ENCODE measurements at places on chromosomes 3 and 15. TPM values are rescaled to one million over a fixed set of nuclear protein-coding genes. Genes with fewer than 3 reads are reported as not detected.

DNA sequence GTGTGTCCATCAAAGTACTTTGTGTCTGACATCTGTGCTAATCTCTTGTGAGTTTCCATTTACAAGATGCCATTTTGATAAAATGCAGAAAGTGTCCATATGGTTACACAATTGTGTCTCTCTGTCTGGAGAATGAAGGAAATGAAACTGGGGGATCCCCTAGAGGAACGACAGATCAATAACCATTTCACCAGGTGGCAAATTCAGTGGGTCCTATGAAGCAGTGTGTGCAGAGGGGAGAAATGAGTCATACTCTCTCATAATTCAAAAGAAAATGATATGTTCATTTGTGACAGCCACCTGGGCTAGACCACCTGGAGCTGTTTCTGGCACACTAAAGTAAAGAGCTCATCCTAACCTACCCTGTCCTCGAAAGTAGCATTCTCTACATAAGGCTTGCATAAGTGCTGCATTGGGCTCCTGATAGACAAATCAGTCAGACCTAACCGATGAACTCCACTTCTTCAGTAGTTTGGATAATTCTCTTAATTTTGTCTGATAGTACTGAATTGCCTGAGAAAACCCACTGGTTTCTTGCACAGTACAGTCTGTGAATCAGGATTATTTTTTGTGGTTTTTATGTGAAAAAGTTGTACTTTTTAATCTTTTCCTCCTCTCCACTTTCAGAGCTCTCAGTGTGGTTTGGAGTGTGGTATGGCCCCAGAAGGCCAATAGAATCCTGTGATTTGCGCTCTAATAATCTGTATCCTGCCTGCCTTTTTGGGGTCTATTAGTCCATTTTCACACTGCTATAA lies 10.3 kb upstream of the CD47 start:
- DNase-seq = no peak

DNA sequence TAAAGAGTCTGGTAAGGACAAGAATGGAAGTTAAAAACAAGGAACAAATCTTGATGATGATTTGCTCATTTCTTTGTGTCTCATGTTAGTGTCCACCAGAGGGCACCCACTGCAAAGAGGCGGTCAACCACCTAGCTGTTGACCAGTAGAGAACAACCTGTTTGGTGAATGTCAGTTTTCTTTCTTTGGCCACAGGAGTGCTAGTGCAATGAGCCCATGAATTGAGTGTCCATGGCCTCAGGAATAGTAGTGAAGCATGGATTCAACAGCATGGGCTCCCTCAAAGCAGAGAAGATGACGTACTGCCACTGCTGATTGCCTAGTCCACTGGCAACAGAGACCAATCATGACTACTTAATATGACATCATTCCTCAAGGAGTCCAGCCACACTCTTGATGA lies 10.7 kb upstream of the CNTN6 start:
- peak; percentile 45 for DNase-seq

- DNase-seq = no peak
Observed at GRCh38 chr15:49137861-49138260, 17.5 kb downstream of the COPS2 start.

DNA sequence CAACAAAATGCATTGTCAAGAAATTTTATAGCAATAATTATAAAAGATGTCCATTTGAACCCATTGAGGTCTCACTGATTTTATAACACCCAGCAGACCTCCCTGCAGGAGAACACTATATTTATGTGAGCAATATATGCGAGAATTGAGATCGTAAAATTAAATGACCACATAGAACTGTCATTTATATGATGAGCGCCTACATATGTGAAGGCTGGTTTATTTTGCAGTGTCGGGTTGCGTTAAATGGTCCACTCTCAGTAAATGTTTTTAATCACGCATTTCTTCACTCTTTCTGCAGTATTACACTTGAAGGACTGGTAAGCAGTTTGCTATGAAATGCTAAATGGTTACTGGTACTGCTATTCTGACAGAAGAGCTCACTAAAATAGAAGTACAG lies 408.5 kb upstream of the AGTR1 start:
- DNase-seq = no peak

- no peak for DNase-seq
Observed at GRCh38 chr15:100595964-100596363, 6.0 kb downstream of the LINS1 start.

- DNase-seq = no peak
Observed at GRCh38 chr3:158420654-158421396, 150.2 kb upstream of the MLF1 start.

DNA sequence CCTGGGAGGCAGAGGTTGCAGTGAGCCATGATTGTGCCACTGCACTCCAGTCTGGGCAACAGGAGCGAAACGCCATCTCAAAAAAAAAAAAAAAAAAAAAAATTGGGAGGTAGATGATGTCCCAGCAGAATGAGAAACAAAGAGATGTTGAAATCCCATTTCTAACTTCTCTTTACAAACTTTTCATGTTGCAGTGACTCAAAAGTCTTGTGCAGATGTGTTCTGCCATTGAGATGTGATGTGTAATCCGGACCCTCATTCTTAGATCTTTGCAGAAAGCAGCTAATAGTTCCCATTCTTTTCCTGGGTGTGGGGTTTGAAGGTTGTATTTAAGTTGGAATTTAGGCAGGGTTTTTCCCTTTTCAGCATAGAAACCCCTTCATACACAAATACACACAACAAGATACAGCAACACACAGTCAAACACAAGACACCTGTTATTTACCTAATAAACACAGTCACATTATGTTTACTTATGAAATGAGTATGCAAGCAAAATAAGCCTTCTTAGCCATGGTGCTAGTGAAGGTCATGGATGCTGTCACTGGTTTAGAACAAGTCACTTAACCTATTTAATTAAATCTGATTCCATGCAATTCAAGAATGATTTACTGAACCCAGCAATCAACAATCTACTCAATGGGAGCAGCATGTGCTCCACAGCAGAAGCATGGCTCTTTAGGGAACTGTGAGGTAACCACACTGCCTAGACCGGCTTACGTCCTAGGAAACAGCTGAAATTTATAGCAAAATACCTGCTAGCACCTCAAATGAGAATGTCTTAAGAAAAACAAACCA lies 14.9 kb downstream of the SIAH2 start:
- no peak for DNase-seq

GRCh38 chr15:99857836-99858235 lies 124.6 kb upstream of the LYSMD4 start:
- no peak for DNase-seq

GRCh38 chr15:62709261-62709660 lies 333.3 kb upstream of the TPM1 start:
- DNase-seq = no peak

GRCh38 chr3:72185549-72186399 lies 400.8 kb upstream of the PROK2 start:
- DNase-seq = no peak

- DNase-seq = no peak
Observed at GRCh38 chr15:89628806-89629715, 26.2 kb downstream of the KIF7 start.

GRCh38 chr3:156985711-156986110 lies 159.6 kb downstream of the LEKR1 start:
- no peak for DNase-seq

- no peak for DNase-seq
Observed at GRCh38 chr3:56536735-56537134, 20.2 kb upstream of the CCDC66 start.

- DNase-seq = peak; percentile 46
Observed at GRCh38 chr3:144142151-144142840, 170.7 kb downstream of the DIPK2A start.

DNA sequence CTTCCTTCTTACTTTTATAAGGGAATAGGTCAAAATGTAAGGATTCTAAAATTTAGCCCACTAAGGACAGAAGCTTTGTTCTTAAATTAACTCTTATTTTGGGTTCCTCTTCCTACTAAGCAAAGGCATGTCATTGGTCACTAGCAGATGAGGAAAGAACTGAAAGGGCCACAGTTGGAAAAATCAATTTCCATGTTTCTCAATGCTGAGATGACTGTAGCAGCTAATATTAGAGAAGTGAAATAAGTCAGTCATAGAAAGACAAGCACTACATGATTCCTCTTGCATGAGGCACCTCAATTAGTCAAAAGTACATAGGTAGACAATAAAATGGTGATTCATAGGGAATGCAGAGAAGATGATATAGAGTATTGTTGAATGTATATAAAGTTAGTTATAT lies 353.7 kb downstream of the RSL24D1 start:
- DNase-seq = no peak

GRCh38 chr3:161576714-161577510 lies 80.3 kb downstream of the OTOL1 start:
- DNase-seq = no peak

- DNase-seq = no peak
Observed at GRCh38 chr3:18591120-18591519, 166.0 kb upstream of the SATB1 start.

- DNase-seq = no peak
Observed at GRCh38 chr3:171936191-171936841, 93.2 kb downstream of the TMEM212 start.

- no peak for DNase-seq
Observed at GRCh38 chr3:49295489-49296058, 18.5 kb upstream of the C3orf62 start.

Gene CASR
- not detected for polyA plus RNA-seq

Gene SAXO2
- 2.6 TPM for polyA plus RNA-seq

Gene IGSF11
- 0.86 TPM for polyA plus RNA-seq

Gene GREM1
- 3.3 TPM for polyA plus RNA-seq

Gene ALDH1A3
- polyA plus RNA-seq = 10.9 TPM

Gene CNTN3
- 7.2 TPM for polyA plus RNA-seq
